ENCODE measurements at places on chromosomes 2 and 18. TPM values are rescaled to one million over a fixed set of nuclear protein-coding genes. Genes with fewer than 3 reads are reported as not detected.

DNA sequence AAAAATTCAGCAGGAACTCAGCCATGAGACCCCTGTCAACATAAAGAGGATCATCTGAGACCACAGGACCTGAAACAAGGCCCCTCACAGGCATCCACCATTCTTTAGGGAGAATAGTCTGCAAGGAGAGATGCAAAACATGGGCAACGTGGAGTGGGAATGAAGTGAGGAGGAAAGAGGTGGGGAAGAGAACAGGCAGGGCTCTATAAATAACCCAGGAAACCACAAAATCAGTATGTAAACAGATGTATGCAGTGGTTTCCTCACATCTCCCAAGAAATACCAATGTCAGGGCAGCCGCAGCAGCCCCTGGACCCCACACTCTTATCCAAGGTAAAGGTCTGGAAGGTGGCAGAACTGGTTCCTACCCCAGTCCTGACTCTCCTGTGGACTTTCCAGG, 168.5 kb downstream of the EN1 start:
- H3K4me1 ChIP-seq: no peaks in the 10 kb centered on the region
- H3K27ac ChIP-seq: no peak overlapping the region
- no peak for DNase-seq
- no peaks in the 10 kb centered on the region for H3K27me3 ChIP-seq
- H3K36me3 ChIP-seq: no peaks in the 10 kb centered on the region

GRCh38 chr2:174664084-174664759, 66.6 kb upstream of the WIPF1 start:
- H3K4me3 ChIP-seq: no peak overlapping the region
- H3K4me1 ChIP-seq: no peaks in the 10 kb centered on the region
- no peak overlapping the region for H3K27ac ChIP-seq
- DNase-seq: no peak
- no peaks in the 10 kb centered on the region for H3K27me3 ChIP-seq

DNA sequence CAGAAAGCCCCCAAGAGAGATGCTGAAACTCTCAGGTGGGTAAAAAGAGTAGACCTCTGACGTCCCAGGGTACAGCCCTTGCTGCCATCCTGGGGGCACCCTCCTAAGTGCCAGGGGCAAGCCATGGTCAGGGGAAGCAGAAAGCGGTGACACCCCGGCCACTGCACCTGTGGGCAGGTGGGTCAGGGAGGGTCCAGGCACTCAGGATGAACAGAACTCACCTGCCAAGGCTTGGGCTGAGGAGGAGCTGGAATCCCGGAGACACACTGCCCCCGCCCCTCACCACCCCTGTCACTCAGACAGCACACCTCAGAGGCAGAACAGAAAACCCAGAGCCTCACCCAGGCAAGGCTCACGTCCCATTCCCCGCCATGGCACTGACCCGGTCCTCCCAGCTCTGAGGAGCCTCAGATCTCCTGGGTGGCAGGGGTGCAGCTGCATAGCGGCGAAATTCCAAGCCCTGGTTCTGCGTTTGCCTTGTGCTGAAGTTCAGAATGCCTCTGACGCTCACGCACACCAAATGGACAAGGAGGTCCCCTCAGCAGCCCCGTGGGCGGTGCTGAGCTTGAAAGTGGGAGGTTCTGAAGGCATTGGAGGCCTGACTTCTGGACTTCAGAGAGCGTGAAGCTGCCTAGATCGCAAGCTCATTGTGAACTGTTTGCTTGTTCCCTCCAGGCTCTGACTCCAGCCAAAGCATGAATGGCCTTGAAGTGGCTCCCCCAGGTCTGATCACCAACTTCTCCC, 4.3 kb downstream of the GPR17 start:
- no peak overlapping the region for H3K4me3 ChIP-seq
- H3K27ac ChIP-seq: no peak overlapping the region
- no peak for DNase-seq
- H3K36me3 ChIP-seq: no peaks in the 10 kb centered on the region

DNA sequence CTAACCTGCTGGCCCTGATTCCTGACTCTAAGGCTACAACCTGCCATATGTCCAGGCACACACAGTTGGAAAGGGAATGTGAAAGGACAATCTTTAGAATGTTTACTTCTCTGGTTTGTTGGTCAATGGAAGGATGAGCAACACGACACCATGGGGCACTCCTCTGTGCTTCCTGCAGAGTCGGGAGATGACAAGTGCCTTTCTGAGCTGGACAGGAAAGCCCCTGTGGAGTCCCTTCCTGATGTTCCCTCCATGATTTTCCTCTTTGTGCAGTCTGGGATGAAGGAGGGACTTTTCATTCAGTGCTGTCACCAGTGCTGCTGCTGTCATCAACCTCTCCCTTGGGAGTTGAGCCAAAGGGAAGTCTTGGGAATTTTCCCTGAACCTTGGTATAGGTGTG, 22.6 kb upstream of the SERPINB7 start:
- H3K4me1 ChIP-seq: no peaks in the 10 kb centered on the region
- no peak overlapping the region for H3K27ac ChIP-seq
- H3K27me3 ChIP-seq: no peaks in the 10 kb centered on the region
- no peak overlapping the region for H3K4me3 ChIP-seq
- no peak for DNase-seq

Gene RNF149
- total RNA-seq: 54.7 TPM

Gene SCN9A
- total RNA-seq: 9.1 TPM

Gene COL4A3
- total RNA-seq: 2.3 TPM

Gene CSRNP3
- total RNA-seq: 2.2 TPM

Gene MC2R
- not detected for total RNA-seq
